Cerebellum (tissue), 4 donors: ENCODE measurements at places on chromosomes 7 and 10. TPM values are rescaled to one million over a fixed set of nuclear protein-coding genes. Genes with fewer than 3 reads are reported as not detected.

The TYW1B gene
- 3.9 TPM for total RNA-seq

The GPER1 gene
- total RNA-seq: 0.73 TPM

The CPN1 gene
- total RNA-seq: not detected

The CHST3 gene
- 22.0 TPM for total RNA-seq

The CCDC172 gene
- not detected for total RNA-seq

The TDRD1 gene
- total RNA-seq: 0.45 TPM

The PLAC9 gene
- 6.3 TPM for total RNA-seq

The AGR2 gene
- total RNA-seq: 1.9 TPM

The SLC13A4 gene
- total RNA-seq: 2.4 TPM

The GRM3 gene
- total RNA-seq: 74.5 TPM

The MKX gene
- 1.8 TPM for total RNA-seq

The C1QL3 gene
- total RNA-seq: 5.2 TPM

The AHR gene
- total RNA-seq: 24.4 TPM

The ZMYND11 gene
- 80.3 TPM for total RNA-seq

The PLPP4 gene
- total RNA-seq: 27.6 TPM

The RGR gene
- 0.91 TPM for total RNA-seq

The HTRA1 gene
- total RNA-seq: 18.8 TPM

The GIMAP6 gene
- total RNA-seq: 4.5 TPM

The SLC25A28 gene
- total RNA-seq: 22.1 TPM

The PTER gene
- 0.45 TPM for total RNA-seq

The TECPR1 gene
- 22.8 TPM for total RNA-seq

The LRRC17 gene
- total RNA-seq: 33.6 TPM

The MKI67 gene
- 13.6 TPM for total RNA-seq

The OPN1SW gene
- 0.45 TPM for total RNA-seq

The HOXA9 gene
- not detected for total RNA-seq

The TAS2R41 gene
- not detected for total RNA-seq

The ADAM8 gene
- total RNA-seq: 1.6 TPM

The TCTN3 gene
- 23.3 TPM for total RNA-seq

The C10orf62 gene
- total RNA-seq: 0.73 TPM

The TMEM178B gene
- total RNA-seq: 50.7 TPM

The BEND7 gene
- 16.5 TPM for total RNA-seq

The USP6NL gene
- 26.0 TPM for total RNA-seq

The AKR1C4 gene
- not detected for total RNA-seq

The FAM221A gene
- 15.2 TPM for total RNA-seq

The FAM241B gene
- 11.3 TPM for total RNA-seq

The LIPM gene
- not detected for total RNA-seq

The CALCR gene
- 0.45 TPM for total RNA-seq

The IFIT3 gene
- 2.4 TPM for total RNA-seq

The ENKUR gene
- total RNA-seq: 6.4 TPM

The TFR2 gene
- 2.8 TPM for total RNA-seq

The SNCG gene
- total RNA-seq: 8.9 TPM

The ZNF853 gene
- 10.4 TPM for total RNA-seq

The GBX1 gene
- not detected for total RNA-seq

The OR2A5 gene
- total RNA-seq: not detected

The STOX1 gene
- 16.2 TPM for total RNA-seq

The BMPR1A gene
- total RNA-seq: 51.8 TPM

The TAS2R5 gene
- total RNA-seq: 10.6 TPM

The DNAJC12 gene
- total RNA-seq: 12.3 TPM

The ZSCAN25 gene
- total RNA-seq: 20.9 TPM

The PLXDC2 gene
- total RNA-seq: 59.6 TPM
